ENCODE measurements at places on chromosomes 16 and 17. TPM values are rescaled to one million over a fixed set of nuclear protein-coding genes. Genes with fewer than 3 reads are reported as not detected.

DNA sequence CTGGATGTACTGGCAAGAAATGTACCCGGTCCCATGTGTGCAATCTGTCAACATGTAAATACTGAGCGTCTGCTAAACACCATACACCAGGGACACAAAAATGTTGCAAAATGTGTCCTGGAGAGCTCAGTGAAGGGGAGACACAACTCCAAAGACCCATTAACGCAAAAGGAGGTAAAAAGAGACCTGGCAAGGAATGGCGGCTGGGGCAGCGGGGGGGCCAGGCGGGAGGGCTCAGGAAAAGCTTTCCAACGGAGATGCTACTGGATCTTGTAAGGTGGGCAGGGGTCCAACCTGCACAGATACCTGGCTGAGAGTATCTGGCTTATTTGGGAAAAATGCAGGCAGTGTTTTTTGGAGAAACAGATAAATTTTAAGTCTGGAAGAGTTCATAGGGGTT, 40.7 kb downstream of the ADCY9 start:
- no peak for DNase-seq

DNA sequence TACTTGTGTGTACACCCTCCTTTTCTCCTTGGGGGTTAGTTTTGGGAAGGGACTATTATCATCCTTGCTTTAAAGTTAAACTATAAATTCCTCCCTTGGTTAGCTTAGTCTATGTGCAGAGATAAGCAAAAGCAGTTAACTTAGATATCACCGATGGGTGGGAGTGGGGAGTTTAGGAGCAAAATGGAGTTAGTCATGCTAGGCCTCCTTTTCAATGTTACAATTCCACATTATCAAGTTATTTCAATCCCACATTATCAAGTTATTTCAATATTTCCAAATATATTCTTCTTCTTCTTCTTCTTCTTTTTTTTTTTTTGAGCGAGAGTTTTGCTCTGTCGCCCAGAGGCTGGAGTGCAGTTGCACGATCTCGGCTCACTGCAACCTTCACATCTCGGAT, 1.7 kb upstream of the BCAS3 start:
- DNase-seq: no peak

- no peak for DNase-seq
Measured at GRCh38 chr17:17028878-17029535, 13.2 kb upstream of the MPRIP start.

- no peak for DNase-seq
Measured at GRCh38 chr16:26071101-26071866, 379.5 kb downstream of the HS3ST4 start.

- peak; percentile 92 for DNase-seq
Measured at GRCh38 chr16:73232555-73233328, 184.8 kb upstream of the ZFHX3 start.

GRCh38 chr17:51056813-51057510, 63.7 kb downstream of the SPAG9 start:
- DNase-seq: peak; percentile 48

- DNase-seq: no peak
Measured at GRCh38 chr16:85348911-85349334, 236.7 kb upstream of the CIBAR2 start.

DNA sequence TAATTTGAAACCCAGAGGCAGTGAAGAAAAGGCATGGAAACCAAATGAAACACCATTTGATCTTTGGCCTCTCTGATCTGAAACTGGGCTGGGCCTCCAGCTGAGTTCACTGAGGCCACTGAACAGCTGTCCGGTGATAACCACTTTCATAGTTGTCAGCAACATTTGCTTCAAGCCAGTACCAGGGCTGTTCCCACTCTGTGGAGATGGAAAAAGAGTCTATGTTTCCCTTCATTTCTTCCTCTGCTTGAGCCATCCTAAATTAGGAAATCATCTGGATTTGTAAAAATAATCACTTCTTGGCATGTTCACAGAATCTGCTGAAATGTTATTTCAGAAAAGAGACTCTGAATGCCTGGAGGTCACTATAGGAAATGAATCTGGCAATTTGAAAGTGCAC, 119.3 kb downstream of the STX8 start:
- DNase-seq: no peak

DNA sequence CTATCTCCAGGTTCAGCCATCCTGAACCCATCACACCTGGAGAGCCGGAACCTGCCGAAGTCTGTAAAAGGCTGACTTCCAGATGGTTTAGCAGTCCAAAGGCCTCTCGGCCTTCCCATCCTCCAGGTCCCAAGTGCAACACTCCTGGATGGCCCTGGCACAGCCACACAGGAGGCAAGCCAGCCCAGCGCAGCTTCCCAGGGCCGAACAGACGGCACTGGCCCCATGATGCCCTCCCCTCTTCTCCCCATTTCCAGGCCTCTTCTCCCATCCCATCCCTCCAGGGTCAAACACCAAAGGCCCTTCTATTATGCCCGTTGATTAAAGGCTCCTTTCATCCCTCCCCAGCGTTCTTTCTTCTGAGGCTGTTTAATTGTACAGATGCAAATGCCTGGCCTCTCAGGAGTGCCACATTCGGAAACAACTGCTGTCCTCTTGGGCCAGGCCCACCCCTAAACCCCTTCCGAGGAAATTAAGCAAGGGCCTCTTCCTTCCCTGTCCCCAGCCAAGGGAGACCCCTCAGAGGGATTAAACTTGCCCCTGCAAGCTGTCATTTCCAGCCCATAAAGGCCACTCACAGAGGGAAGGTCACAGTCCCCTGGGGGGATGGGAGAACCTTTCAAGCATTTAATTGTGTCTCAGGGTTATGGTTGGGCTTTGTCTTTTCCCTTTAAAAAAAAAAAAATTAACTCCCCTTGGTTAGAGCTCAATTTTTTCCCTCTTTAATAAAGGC, 30.8 kb downstream of the AXIN2 start:
- no peak for DNase-seq

DNA sequence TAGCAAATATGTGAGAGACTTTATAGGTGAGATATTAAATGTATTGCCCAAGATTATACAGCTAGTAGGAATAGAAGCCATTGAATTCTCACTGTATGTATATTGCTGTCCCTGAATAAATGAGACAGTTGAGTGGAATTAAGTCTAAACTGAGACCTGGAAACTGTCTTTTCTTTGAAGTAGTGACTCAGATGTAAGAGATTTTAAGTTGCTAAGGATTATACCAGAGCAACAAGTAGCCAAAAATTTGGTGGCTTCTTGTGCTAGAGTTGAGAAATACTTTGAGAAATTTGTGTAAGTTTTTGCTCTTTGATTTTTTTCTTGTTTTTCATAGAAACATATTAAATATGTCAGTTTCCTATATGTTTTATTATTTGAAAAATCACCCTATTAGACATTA, 58.7 kb downstream of the TANC2 start:
- no peak for DNase-seq

DNA sequence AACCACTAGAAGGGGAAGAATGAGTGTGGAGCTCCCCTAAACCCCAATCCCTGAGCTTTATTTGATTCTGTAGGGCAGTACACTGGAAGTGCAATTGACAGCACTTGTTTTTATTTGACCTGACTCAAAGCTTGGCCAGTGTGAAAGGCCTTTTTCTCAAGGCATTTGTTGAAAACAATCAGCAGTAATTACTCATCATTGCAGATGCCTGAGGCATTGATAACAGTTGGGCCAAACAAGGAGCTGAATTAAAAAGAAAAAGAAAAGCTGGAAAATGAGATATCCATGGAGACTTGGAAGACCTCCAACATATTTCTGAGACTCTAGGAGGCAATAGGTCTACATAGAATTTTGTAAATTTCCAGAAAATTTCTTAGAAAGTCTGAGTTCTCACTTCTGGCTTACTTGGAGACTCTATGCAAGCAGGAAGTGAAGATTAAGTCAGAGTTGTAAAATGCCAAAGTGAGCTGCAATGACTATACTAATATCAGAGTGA, 200.8 kb upstream of the KCNJ16 start:
- peak; percentile 45 for DNase-seq

DNA sequence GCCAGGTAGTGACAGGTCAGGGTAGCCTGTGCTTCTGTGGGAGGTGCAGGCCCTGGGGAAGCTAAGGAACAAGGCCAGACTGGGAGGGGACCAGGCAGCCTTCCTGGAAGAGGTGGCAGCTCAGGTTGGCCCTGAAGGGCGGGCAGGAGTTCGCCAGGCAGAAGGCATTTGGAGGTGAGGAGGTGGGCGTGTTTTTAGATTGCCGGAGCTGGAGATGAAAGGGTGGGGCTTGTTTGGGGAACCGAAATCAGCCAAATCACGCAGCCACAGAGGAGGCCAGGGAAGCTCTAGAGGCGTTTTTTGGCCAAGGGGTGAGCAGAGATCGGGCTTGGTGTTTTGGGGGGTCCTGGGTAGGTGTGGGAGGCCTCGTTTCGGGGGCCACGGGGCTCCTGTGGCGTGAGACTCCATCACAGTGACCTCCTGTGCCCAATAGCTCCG, 7.6 kb downstream of the ADCY7 start:
- DNase-seq: no peak

DNA sequence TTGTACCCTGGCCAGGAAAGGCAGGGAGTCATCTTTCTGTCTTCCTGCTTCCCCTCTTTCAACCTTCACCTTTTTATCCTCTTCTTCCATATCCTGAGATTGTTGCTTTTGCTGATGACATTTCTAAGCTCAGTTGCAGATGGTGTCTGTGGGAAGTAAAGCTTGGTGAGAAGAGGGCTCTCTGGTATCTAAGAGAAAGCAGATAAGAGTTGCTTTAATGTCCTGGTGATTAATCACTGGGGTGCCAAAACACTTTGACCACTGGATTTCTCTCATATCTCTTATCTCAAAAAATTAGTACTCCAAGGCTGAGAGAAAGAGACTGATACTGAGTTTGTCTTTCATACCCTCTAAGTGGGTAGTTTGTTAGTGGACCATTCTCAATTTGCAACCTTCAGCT, 71.3 kb downstream of the NEUROD2 start:
- no peak for DNase-seq

- DNase-seq: peak; percentile 22
Measured at GRCh38 chr16:55703003-55704001, 47.5 kb downstream of the SLC6A2 start.

- no peak for DNase-seq
Measured at GRCh38 chr17:43431714-43432523, 33.1 kb downstream of the ARL4D start.

DNA sequence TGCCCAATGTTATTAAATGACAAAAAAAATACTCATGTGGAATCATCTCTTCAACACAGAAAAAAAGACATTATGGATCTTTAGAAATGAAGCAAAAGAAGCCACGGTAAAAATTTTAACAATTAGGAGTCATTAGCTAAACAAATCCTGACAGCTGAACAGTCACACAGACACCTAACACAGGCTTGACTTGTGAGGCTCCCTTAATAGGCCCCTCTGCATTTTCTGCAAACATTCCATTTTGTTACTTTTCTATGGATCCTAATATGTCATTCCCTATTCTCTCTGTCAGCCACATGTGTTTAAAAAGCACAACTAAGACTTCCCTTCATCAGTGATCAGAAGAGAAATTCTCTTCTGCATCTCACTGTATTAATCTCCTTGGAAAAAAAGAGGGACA, 1331.5 kb downstream of the CDH8 start:
- no peak for DNase-seq

- no peak for DNase-seq
Measured at GRCh38 chr16:65713181-65713808, 591.4 kb upstream of the CDH11 start.

DNA sequence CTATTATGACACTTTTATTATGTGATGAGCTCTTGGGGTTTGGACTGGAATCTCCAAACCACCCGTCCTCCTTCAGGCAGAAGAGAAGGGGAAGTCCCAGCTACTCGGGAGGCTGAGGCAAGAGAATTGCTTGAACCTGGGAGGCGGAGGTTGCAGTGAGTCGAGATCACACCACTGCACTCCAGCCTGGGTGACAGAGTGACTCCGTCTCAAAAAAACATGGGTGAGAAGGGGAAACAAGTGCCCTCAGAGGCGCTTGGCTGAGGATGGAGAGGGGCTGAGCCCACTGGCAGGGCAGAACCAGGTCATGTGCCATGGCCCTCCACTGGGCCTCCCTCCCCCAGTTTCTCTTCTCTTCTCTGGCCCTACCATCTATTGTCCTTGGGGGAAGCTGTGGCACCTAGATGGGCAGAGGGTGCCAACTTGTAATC, 120.9 kb upstream of the SMURF2 start:
- DNase-seq: no peak

GRCh38 chr16:78836802-78837491, 737.5 kb downstream of the WWOX start:
- DNase-seq: no peak

- DNase-seq: no peak
Measured at GRCh38 chr17:80826346-80826954, 165.2 kb upstream of the CHMP6 start.

Gene ADAM11
- total RNA-seq: 0.36 TPM

Gene MYH3
- total RNA-seq: under 0.01 TPM

Gene KRTAP9-8
- not detected for total RNA-seq

Gene OTOP2
- not detected for total RNA-seq

Gene EFNB3
- total RNA-seq: 1.7 TPM

Gene TRIM16
- 36.5 TPM for total RNA-seq

All from epithelial cell of proximal tubule (primary cell).